Stimulated activated CD4-positive, alpha-beta T cell treated with anti-CD3 and anti-CD28 coated beads, Interleukin-12 subunit alpha, Interleukin-12 subunit beta, amount 100 ng/mL, for 24 hours (primary cell): ENCODE measurements at places on chromosomes 4 and X.

GRCh38 chr4:122899682-122900081, 22.7 kb downstream of the NUDT6 start:
- no peak for DNase-seq

DNA sequence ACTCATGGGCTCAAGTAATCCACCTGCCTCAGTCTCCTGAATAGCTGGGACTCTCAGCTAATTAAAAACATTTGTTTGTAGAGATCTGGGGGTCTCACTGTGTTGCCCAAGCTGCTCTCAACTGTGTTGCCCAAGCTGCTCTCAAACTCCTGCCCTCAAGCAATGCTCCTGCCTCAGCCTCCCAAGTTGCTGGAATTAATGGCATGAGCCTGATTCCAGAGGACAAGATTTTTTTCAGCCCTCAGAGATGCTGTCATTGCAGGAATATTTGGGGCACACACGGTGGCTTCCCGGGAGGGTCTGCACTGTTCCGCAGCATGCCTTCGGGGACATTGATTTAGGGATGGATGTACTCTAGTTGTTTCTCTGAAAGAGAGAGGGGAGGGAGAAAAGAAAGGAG, 49.7 kb downstream of the STK32B start:
- no peak for DNase-seq

GRCh38 chrX:134718105-134718965, 60.1 kb upstream of the PLAC1 start:
- DNase-seq, result no peak

- DNase-seq, result no peak
These were observed 8.1 kb upstream of the FGFR3 start for GRCh38 chr4:1784789-1785591.
